GM03348 (cell line): ENCODE measurements at places on chromosomes 13 and 19.
A peak's percentile ranks its signal among the peaks of the same experiment; 100 is the strongest.

DNA sequence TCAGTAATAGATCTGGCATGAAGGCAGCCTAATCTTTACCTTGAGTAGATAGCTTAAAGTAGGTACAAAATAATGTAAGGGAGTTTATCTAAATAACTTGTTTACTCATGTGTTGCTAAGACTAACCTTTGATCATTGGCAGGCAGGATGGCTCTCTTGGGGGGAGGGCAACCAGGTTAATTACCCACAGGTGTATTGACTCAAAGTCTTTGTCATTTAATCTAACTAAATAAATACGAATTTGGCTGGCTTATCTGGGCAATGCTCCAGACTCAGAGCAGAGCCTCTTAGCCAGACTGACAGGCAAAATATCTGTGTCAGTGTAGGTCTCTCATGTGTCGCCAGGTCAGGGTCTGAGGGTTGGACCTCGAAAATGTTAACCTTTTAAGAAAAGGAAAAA is 283.4 kb upstream of the KLHL1 start:
- no peak for DNase-seq

DNA sequence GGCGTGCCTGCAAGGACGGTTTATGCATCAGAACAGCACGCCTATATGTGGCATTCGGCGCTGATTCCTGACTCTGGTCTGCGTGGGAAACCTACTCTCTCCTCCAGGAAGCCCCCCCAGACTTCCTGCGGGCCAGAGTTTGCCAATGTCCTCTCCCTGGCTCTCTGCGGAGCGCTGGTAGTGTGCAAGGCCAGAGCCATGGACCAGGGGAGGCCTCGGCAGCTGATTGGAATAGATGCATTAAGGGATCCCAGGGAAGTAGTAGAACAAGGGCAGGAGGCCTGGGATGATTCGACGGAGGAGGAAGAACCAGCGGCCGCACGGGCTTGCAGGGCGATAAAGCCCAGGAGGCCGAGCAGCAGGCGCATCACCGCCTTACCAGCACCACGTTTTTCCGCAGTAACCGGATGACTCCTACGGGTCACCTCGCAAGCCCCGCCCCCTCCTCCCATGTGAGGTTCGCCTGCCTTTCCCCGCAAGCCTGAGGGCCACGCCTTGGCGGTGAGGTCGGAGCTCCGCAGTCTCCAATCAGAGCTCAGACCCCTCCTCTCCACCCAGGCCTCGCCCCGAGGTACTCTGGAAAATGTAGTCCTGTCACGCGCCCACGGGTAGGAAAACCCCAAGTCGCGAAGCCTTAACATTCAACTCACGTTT is 5.0 kb downstream of the CLEC11A start:
- DNase-seq: peak; percentile 66

GRCh38 chr19:50553134-50553703 is 15.0 kb downstream of the LRRC4B start:
- DNase-seq: no peak

DNA sequence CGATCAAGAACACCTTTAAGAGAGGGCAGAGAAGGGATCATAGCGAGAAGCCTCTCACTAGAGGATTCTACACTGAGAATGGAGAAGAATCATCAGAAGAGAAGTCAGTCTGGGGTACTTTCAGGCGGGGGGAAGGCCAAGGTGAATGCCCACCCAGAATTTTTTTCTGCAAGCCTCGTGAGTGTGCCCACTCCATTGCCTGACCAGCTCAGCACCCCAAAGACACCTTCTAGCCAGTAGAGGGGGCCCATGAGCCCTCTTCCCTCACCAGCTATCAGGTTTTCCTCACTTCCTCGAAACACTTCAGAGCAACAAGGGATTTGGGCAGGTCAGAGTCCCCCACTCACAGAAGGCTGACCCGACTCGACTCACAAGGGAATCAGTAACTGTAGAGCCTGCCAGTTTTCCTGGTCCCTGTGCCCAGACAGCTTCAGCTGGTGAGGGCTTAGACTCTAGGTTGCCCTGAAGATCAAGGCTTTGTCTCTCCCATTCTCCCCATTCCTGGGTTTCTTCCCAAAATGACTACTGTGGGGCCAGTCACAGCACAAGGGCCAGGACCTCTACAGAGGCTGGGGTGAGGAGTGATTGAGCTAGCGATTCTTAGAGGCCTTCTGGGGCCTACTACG is 18.4 kb downstream of the NLRP13 start:
- no peak for DNase-seq

DNA sequence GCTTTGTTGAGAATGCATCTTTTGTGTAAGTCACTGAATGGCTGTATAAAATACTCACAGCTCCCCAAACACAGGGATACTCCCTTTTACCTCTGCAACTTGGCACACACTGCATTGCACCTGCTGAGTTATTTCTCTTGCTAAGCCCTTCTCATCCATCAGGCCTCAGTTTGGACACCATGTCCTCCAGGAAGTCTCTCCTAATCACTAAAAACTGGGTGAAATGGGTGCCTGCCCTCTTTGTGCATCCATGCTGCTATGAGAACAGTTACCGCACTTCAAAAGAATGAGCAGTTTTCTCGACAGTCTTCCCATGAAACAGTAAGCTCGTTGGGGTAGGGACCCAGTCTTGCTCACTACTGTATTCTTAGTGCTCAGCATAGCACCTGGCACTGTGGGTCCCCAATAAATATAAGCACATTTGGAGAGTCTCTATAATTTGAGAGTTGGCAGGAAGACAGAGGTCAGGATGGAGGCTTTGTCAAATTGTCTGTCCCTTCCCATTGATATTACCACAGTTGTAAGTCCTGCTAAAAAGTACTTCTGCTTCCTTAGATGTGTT is 4.6 kb upstream of the SLC25A30 start:
- DNase-seq: no peak

DNA sequence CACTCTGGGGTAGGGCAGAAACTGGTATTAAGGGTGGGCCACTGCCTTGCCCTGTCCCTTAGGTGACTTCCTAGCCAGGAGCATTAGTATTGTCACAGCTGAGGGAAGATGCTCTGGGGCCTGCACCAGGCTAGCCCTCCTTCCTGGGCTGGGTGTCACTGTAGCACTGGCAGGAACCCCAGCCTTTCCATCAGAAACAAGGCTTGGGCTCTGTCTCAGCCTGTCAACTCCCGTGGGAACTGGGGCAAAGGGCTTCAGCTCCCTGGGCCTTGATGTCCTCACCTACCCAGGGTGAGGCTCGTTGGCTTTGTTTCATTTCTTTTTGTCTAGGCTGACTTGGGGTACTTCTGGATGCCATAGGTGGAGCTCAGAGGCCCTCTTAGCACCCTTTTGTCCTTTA is 18.0 kb downstream of the PAF1 start:
- peak; percentile 27 for DNase-seq

DNA sequence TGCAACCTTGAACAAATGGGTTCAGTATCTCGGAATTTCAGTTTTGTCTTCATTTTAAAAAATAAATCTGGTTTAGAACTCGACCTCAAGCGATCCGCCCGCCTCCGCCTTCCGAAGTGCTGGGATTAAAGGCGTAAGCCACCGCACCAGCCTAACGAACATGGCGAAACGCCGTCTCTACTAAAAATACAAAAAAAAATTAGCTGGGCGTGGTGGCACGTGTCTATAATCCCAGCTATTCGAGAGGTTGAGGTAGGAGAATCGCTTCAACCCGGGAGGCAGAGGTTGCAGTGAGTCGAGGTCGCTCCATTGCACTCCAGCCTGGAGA is 571 bp downstream of the ZNF302 start:
- no peak for DNase-seq

GRCh38 chr13:59721926-59722910 is 441.5 kb downstream of the DIAPH3 start:
- no peak for DNase-seq

DNA sequence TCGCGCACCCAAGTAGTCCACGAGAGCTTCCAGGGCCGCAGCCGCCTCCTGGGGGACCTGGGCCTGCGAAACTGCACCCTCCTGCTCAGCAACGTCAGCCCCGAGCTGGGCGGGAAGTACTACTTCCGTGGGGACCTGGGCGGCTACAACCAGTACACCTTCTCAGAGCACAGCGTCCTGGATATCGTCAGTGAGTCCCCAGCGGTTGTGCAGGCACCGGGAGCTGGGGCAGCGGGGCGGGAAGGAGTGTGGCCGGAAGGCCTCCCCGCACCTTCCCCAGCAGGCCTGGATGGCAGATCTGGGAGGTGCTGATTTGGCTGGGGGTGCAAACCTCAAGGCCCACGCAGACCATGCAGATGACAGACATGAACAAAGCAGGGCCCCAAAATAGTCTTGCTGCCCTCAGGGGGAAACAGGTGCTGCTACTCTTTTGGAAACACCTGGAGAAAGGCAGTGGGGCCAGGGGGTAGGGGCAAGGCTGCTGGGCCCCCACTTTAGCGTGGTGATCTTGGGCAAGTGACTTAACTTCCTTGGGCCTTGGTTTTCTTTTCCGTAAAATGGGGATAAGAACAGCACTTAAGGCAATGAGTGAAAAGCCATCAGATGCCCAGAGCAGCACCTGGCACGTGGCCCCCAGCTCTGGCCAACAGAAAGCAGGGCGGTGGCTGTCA is 4.0 kb downstream of the MAG start:
- no peak for DNase-seq

DNA sequence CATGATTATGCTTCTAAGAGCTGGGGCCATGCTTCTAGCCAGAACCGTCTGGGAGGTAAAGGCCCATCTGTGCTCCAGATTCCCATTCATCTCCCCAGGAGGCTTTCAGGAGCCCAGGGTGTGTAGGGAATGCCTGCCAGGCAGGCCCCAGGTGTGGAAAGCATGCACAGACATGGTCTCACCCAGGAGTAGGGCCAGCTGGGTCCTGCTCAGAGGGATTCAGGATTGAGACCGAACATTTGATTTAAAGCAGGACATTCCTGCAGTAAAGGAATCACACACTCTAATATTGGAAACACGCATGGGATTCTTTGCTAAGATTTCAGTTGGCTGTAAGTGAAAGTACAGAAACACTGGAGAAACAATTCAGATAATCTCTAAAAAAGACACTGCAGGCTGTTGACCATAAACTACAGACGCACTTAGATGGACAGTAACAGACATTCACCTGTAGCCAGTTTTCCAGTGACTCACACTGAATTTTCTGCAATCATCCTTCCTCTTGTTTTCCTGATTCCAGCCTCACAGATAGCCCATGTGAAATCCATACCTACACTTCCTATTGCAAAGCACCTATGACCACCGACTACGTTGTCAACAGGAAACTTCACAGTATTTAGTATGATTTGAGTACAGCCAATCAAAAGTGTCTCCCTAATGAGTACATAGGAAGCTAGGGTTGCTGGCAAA is 257.8 kb downstream of the TBC1D4 start:
- no peak for DNase-seq

- DNase-seq: no peak
These were observed 96.5 kb downstream of the PDS5B start for GRCh38 chr13:32682740-32683139.

GRCh38 chr13:110677731-110678545 is 28.0 kb downstream of the CARS2 start:
- DNase-seq: no peak

- no peak for DNase-seq
These were observed 1230.3 kb downstream of the DIAPH3 start for GRCh38 chr13:58933475-58933874.

DNA sequence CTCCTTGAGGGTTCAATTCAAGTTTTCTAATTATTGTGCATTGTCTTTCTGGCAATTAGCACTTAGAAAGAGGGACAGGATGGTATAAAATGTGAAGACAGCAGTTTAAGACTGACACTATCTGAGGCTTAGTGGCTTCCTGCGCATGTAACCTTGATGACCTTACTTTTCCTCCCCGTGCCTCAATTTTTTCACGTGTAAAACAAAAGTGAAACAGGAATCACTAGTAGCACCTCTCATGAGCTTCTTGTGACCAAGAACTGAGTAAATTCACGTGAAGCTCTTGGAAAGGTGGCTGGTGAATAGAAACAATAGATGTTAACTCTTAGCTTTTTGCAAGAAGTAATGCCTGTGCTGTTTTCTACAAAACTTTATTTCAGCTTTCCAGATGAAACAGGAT is 233.9 kb downstream of the LMO7 start:
- DNase-seq: no peak

DNA sequence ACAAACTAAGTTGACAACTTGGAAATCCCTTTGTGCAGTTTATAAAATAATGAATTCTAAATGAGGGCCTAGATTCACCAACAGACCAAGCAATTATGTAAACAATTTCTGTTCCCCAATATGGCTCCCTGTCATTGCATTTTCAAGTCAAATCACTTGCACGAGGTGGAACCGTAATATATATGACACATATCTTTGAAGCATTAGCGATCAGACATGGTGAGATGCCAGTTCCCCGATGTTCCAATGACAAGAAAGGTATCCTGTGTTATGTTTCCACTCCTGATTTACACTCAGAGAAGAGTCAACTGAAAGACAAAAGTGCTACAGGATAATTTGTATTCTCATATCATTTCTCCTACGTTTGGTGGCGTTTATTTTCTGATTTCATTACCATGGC is 108.5 kb upstream of the TDRD3 start:
- DNase-seq: no peak

GRCh38 chr19:52188822-52189734 is 774 bp upstream of the PPP2R1A start:
- peak; percentile 37 for DNase-seq

GRCh38 chr13:73059460-73060250 is 850 bp downstream of the KLF5 start:
- peak; percentile 64 for DNase-seq

- DNase-seq: no peak
These were observed 7.3 kb upstream of the INAFM1 start for GRCh38 chr19:47267350-47267759.

DNA sequence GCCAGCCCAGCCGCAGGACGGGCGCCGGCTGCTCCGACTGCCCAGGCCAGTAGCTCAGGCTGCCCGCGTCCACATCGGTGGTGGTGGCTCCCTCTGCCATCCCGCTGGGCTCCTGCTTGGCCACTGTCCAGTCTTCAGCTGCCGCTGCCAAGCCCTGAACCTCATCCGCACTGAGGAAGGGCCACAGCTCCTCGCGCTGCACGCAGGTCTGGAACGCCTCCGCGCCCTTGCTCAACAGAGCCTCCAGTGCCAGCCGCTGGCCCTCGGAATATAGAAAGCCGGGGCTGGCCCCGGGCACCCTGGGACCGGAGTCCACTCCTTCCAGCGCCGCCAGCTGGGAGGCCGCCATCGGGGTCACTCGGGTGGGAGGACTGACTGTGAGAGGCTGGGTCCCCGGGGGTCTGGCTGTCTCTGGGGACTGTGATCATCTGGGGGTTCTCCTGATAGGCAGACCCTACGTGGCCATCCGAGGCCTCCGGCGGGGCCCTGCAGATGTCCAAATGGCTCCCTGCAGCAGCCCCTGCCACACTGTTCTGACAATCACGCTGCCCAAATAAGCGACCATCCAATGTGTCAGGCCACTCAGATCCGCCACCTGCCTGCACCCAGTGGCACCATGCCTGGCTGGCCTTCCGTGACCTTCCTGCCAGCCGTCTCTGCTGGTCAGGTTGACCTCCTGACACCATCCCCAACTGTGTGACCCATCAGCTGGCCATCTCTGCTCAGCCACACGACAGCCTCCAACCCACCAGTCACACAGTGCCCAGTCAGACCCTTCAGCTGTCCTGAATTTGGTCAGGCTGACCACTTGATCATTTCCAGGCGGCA is 1.6 kb downstream of the FAM83E start:
- no peak for DNase-seq

DNA sequence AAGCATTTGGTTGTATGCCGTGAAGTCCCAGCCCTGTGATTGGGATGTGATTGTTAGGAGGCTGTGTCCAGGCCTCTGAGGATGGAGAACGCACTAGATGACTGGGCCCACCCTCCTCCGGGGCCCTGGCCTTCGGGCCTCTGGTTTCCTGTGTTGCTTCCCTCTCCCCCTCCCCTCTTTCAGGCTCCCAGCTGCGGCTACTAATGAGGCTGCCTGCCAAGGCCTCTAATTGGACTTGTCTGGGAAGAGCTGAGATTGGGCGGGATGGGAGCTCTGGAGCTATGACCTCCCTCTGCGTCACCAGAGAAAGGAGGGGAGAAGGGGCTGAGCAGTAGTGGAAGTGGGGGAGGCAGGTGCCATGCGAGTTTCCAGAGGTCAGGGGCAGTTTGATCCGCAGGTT is 9.9 kb downstream of the PTH2 start:
- no peak for DNase-seq
